ENCODE measurements at places on chromosomes 4 and X.

GRCh38 chr4:17876943-17877342 lies 66.2 kb downstream of the NCAPG start:
- no peak for DNase-seq

GRCh38 chrX:139642241-139642927 lies 65.6 kb downstream of the MCF2 start:
- no peak for DNase-seq

DNA sequence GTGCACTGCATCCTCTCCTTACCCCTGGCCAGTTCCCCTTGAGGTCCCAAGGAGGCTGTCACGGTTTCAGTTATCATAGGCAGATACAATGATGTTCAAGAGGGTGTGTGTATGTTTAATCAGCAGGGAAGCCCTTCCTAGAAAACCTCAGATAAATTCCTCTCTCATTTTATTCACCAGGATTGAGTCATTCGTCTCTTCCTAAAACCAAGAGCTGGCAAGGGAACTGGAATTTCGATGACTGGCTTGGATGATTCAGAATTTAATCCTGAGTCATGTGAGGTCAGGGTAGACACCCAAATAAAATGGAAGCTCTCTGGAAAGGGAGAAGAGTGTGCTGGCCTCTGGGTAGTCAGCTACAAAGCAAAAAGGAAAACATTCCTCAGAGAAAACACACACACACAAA lies 106.2 kb upstream of the RAPGEF2 start:
- DNase-seq, result no peak

- no peak for DNase-seq
Measured at GRCh38 chr4:114827651-114828050, 229.0 kb downstream of the UGT8 start.

DNA sequence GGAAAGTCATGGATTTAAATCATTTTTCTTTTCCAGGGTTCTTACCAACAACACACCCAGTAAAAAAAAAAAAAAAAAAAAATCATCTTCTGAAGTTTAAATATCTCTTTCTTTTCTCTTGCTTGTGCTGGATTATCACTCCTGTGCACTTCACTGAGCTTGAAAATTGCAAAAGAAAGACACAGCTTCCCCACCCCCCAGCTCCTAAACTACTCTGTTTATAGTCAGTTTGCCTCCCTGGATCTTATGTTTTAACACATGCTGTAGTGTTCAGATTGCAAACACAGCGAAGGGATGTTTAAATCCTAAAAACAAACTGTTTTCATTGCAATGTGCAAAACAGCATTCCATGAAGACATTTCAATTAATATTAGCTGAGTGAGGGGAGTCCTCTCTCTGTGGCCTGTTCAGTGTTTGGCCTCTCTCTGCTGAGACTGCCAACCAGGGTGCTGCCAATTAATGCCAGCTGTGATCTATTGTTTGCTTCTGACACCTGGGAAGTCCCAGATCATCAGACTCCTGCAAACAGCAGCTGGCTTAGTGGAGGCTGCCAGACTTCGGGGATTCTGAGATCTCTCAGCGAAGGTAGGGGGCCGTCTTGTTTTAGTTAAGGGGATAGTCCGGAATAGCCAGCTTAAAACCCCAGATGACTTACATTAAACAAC lies 171.1 kb upstream of the PITX2 start:
- no peak for DNase-seq

GRCh38 chrX:18578546-18578945 lies 93.4 kb downstream of the RS1 start:
- DNase-seq, result no peak

DNA sequence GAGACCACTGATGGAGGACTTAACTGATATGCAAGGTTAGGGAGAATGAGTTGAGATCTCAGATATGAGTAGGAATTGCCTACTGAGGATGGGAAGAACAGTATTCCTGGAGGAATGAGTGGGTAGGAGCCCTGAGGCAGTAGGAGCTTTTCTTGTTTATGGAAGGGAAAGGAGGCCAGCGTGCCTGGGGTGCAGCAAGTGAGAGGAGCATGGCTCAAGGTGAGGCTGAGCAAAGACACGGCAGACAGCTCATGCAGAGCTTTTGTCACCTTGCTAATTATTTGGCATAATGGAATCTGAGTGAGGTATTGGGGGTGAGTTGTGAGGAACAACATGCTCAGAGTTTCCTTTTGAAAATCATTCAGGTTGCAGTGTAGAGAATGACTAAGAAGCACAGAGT lies 65.3 kb upstream of the IBSP start:
- DNase-seq, result no peak

DNA sequence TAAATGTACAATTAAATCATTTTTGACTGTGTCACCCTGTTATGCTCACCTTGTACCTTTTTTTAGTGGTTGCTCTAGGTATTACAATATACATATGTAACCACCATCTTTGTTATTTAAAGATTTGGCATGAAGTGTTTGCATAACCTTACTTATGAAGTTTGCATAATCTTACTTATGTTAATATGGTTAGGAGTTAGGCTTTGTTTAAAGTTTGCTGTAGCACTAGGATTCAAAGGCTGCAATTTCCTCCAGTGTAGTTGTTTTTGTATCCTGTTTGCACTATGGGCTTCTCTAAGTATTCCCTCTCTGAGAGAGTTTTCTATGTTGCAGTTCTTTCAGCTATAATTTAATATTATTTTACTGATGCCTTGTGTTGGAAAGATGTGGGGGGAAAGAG lies 15.0 kb upstream of the GSPT2 start:
- no peak for DNase-seq

DNA sequence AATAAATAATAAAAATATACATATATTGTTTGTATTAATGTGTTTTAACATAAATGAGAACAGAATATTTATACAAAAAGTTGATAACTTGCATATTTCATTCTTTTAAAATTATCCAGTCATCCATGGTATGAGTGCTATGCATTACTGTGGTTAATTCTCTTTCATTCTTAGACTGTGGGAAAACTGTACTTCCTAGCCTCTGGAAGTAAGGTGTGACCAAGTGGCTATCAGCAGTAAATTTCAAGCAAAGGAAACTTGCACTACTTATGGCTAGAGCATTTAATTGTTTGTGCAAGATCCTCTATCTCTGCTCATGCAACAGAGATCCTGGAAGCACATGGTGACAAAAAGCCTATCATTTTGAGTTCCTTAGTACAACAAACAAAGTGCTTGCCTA lies 1054.5 kb upstream of the PABPC4L start:
- no peak for DNase-seq

GRCh38 chr4:168883513-168883912 lies 126.5 kb downstream of the CBR4 start:
- no peak for DNase-seq

- DNase-seq, result no peak
Measured at GRCh38 chr4:31674313-31674947, 954.3 kb downstream of the PCDH7 start.

GRCh38 chr4:173138624-173139023 lies 30.0 kb upstream of the GALNT7 start:
- DNase-seq, result no peak

- DNase-seq, result no peak
Measured at GRCh38 chrX:66043584-66043983, 3.7 kb upstream of the VSIG4 start.

DNA sequence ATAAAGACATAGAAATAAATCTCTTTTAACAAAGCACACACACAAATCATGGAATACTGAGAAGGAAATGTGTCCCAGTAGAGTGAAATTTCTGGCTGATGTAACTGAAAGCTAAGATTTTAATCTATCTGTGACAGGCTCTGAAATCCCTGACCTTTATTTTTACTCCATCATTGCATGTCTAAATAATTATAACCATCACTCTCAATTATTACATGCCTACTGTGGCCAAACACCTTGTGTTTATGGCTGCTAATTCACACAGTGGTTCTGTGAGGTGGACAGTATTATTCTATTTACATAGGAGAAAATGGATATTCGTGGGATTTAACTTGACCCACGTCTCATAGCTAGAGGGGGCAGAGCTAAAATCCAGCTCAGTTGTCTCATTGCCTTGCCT lies 438.1 kb downstream of the TLL1 start:
- no peak for DNase-seq

DNA sequence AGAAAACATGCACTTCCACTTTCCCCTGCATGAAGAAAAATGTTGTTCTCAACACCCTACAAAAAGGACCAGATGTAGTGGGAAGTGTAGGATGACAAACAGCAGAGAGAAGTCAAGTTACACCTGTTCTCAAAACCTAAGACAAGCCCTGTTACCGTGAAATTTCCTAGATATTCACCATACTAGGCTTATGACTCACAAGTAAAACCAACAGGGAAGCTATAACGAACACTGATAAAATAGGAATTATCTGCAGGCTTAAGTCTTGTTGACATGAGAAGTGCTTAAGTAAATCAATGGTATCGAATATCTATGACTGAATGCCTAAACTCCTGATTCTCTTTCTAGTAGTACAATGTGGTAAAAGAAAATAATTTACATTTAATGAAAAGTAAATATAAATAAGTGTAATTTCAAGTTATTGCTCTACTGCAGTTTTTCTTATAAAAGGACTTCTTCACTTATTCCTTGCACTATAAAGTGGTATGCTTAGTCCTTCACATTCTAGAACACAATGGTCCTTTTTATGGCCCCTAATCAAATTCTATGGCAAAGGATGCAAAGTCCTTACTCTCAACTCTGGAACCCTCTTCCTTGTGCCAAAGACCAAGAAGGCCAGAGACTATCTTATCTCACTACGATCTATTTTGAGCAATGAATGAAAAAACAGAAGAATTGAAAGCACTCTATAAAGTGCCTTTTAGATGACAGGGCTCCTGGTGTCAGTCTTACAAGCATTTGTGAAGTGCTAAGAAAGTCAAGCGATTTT lies 19.6 kb downstream of the AP1S2 start:
- DNase-seq, result no peak

GRCh38 chr4:73103799-73104503 lies 34.4 kb upstream of the COX18 start:
- DNase-seq, result no peak

Measured in activated naive CD4-positive, alpha-beta T cell (primary cell).